ENCODE measurements at places on chromosomes 5 and 9.
A peak's percentile ranks its signal among the peaks of the same experiment; 100 is the strongest.

- no peak for DNase-seq
Observed at GRCh38 chr5:56561-57290, 35.2 kb upstream of the PLEKHG4B start.

- no peak for DNase-seq
Observed at GRCh38 chr9:125088752-125089151, 54.6 kb downstream of the SCAI start.

GRCh38 chr9:3087697-3088096, 243.8 kb upstream of the PUM3 start:
- no peak for DNase-seq

GRCh38 chr5:36772276-36773140, 104.1 kb upstream of the NIPBL start:
- DNase-seq: no peak

DNA sequence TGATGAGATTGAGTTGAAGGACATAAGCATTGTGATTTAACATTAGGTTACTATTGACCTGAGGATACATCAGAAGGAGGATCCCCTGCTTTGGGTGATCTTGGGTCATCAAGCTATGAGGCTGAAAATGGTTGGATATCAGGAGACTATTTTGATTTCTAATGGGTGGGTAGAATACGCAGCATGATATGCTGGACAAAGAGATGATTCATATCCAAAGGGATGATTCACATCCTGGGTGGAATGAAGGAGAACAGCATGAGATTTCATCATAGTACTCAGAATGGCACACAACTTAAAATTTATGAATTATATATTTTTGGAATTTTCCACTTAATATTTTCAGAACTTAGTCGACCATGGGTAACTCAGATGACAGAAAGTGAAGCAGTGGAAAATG, 1759.5 kb upstream of the C9orf72 start:
- peak; percentile 66 for DNase-seq

DNA sequence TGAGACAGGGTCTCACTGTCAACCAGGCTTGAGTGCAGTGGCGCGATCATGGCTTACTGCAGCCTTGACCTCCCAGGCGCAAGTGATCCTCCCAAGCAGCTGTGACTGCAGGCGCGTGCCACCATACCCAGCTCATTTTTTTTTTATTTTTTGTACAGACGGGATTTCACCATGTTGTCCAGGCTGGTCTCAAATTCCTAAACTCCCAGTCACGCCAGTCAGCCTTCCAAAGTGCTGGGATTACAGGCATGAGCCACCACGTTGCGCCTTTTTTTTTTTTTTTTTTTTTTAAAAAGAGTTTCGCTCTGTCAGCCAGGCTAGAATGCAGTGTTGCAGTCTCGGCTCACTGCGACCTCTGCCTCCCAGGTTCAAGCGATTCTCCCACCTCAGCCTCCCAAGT, 27.1 kb upstream of the SRP19 start:
- no peak for DNase-seq

- DNase-seq: no peak
Observed at GRCh38 chr5:179820483-179821297, at the start of gene SQSTM1. SQSTM1 (plus strand) TSS chr5:179820905; CDS start chr5:179820937, 32 bp downstream.

DNA sequence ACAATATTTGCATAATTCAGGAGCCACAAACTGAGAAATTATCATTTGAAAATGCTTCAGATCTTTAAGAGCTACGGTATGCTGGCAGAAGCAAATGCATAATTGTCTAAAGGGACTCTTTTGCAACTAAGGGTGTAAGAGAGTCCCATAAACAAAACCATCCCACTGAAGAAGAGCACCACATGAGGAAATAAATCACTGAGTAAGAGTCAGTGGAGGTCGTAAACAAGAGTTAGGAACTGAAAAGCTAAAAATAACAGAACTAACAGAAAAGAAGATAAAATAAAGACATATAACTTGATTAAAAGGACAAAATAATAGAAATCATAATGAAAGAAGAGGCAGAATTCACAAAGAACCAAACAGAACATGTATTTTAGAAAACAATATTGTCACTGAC, 3.5 kb upstream of the SMC2 start:
- DNase-seq: no peak

DNA sequence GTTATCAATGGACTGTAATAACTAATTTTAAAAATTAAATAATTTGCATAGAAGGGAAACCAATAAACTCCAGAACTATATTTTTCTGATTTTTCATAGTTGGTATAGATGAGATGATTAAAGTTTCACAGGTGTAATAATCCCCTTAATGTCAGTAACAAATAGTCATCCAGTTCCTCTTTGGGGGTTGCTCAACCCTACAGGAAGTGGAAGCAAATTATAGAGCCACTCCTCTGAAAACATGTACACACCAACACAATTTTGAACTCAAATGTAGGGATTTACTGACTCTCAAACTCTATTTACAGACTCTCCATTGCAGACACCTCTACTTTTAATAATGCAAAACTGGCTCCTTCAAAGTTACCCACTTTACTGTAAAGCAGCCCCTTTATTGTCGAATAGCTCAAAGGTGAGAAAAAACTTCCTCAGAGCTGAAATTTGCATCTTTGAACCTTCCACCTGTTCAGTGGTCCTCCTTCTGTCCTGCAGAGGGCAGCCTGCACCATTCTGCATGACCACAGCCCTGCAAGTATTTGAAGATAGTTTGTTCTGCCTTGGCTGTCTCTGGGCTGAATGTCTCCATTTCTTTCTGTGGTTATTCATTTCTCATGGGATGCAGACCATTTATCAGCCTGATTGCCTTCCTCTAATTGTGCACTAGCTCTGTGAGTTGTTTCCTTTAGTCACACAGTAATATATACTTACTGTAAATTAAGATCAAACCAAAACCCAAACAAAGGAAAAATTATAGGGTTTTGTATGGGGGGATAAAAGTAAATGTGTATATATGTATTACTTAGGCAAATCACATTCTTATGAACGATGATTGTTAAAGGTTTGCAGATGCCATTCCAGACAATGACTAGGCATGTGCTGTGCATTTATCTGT, 383.2 kb upstream of the SGCD start:
- DNase-seq: no peak

DNA sequence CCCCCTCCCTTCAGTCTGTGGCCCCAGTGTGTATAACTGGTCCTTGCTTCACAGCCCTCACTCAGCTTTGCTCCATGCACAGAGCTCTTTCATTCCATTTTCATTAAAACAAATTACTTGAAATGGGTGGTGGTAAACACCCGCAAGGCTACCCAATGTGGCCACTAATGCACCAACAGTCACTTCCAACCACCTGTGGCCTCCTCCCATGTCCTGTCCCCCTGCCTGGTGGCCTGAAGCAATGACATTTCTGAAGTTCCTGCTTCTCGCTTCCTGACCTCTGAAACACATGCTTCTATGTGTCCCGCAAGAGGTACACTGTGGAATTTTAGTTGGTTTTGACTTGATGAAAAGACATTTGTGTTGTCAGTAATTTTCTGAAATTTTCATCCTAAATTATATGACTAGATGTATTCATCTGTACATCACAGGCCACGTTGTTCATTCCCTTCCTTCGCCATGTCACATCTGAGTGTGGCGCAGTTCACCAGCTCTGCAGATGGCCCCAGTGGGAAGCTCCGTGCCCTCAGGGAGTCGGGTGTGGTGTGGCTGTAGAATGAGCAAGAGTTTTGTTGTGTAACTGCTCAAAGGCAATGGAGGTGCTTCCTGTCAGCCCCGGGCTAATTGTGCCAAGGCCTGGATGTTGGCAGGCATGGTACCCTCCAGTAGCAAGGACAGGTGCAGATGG, 9.6 kb downstream of the ROPN1L start:
- no peak for DNase-seq

DNA sequence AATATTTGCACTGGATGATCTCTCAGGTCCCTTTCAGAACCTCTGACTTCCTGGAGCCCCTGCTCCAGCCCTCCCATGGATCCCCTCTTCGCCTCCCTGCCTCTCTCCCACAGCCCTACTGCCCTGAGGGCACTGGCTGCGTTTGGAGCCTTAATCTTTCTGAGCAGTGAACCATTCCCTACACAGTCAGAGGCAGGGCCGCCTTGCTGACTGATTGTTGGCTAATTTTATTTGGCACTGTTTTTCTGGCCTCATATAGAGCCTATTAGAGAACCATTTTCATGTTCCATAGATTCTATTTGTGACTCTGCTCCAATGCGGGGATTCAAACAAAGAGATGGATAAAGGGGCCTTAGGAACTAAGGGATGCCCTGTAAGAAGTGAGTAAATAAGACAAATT, 91.1 kb downstream of the BRINP1 start:
- DNase-seq: no peak

- peak; percentile 13 for DNase-seq
Observed at GRCh38 chr9:35611230-35611797, 6.3 kb downstream of the TESK1 start.

DNA sequence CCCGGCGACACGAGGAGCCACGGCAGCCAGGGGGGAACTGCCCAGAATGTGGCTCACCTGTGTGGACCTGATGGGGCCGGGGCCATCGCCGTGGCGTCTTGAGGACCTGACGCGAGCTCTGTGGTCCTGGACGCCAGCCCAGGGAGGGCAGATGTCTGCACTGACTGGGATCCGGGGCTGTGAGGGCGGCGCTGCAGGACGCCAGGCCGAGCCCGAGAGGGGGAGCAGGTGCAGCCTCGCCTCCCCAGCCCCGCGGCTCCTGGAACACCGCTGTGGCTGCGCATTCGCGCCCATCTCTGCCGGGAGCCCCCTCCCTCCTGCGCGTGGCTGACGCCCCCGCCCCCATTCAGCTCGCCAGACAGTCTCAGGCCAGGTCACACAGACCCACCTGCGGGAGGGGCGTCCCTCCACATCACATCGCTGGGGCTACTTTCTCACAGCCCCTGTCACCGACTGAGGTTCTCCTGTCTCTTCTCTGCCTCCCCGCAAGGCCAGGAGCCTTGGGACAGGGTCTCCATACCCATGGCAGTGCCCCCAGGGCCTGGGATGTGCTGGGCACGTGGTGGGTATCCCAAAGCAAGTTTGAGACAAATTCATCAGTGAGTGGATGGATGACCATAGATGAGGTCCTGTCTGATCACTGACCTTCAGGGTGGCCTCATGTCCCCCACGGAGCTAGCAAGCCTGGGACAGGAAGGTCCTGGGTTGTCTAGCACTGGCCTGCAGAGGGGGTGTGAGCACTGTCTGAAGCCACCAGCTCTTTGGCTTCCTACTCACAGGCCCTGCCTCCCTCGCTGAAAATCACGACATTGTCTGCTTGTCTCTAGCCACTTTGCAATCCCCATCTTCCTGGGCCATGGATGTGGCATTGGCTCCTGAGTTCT, 47.3 kb downstream of the RASGEF1C start:
- no peak for DNase-seq

DNA sequence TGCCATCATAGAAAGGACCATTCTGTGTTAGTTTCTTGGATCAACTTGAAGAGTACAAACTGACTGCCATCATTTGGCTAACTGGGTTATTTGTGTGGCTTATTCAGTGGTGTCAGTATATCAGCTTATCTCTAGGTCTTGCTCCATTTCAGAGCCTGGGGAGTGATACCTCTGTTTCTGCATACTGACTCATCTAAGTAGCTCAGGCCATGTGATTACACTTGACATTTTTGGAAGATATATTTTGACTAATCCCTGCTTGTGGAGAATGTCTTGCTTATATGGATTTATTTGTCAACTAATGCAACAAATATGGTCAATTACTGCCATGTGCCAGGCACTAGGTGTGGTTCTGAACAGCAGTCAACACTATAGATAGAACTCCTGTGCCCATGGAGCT, 311.7 kb downstream of the YTHDC2 start:
- no peak for DNase-seq

- no peak for DNase-seq
Observed at GRCh38 chr5:72451741-72452505, 55.3 kb downstream of the ZNF366 start.

- DNase-seq: no peak
Observed at GRCh38 chr5:85388770-85389169, 1004.1 kb upstream of the EDIL3 start.

- DNase-seq: no peak
Observed at GRCh38 chr9:115142090-115142489, 24.1 kb upstream of the TNC start.

DNA sequence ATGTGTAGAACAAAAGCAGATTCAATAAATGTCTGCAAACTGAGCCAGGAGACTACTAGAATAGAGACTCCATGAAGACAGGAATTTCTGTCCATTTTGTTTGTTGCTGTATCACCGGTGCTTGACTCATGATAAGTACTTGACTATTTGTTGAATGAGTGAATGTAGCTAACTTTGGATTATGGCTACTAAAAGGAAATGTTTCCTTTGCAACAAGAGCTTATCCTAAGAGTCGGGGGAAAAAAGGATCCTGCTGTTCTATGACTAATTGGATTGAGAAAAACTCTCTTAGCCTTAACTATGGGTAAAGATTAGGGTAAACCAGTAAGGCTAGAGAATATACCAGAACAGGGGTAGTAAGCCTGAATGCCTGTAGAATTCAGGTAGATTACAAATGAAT, 3.5 kb downstream of the PAIP1 start:
- no peak for DNase-seq

DNA sequence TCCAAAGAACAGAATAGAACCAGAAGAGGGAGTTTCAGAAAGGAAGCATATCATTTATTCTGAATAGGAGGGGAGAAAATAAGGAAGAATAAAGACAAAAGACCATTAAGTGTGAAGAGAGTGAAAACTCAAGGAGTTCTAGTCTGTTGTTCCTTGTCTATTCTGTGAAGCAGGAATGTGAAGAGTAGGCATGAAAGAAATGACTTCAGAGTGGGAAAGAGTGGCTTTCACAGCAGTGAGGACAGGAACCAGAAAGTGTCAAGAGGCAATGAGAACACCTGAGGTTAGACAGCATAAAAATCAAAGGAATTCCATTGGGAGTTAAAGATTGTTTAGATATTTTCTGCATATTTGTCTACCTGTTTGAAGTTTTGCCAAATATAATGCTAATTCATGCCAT, 768.8 kb upstream of the GRAMD2B start:
- no peak for DNase-seq

DNA sequence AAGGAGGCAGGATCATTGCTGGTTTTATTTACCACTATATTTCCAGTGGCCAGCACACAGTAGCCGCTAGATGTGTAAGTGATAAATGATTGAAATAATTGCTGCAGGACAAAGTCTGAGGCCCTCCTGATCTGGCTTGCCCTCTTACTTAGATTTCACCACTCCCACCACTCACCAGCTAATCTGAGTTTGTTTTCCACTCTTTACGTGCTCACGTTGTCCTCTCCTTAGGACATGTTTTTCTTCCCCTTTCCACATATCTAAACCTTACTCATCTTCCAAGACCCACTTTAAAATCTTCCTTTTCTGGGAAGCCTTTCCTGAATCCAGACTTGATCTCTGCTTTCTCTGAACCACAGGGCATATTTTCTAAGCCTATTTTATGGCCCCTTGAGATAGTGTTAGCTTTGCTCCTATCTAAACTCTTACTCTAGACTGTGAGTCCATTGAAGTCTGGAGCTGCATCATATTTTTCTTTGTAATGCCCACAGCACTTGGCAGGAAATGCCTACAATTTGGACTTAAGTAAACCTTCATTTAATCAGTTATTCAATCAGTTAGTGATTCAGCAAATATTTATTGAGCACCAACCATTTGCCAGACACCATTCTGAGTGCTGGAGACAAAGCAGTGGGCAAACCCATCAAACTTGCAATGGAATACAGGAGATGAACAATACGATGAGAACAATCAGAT, 2.4 kb downstream of the TLR4 start:
- no peak for DNase-seq

All from HCT116 (cell line).